Substantia nigra (tissue), 51 donors: ENCODE measurements at places on chromosomes 5 and 9.

DNA sequence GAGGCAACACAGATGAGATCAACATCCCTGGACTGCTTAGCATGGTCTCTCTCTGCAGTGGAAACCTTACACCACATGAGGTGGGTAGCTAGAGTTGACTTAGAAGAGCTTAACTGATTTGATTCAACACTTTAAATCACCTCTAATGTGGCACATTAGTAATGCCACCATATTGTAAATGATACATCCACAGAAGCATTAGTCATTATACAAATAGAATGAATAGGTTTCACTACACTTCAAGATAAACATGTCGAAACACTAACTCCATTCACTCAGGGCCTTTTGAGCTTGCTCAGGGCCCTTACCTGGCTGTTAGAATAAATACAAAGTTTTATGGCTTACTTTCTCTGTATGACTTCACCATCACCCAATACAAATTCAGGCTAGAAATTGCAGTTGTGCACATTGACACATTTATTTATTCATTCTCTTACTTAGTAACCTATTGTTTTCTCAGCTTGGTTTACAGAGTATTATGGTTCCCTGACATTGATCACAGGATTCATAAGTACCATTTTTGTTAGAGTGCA lies 9.3 kb upstream of the SMAD5 start:
- DNase-seq, result no peak

- no peak for DNase-seq
These were observed 9.0 kb downstream of the FXN start for GRCh38 chr9:69044240-69045219.

- no peak for DNase-seq
These were observed 110.7 kb downstream of the CCDC192 start for GRCh38 chr5:127813633-127814587.

GRCh38 chr9:89808076-89808755 lies 203.4 kb downstream of the GADD45G start:
- no peak for DNase-seq

DNA sequence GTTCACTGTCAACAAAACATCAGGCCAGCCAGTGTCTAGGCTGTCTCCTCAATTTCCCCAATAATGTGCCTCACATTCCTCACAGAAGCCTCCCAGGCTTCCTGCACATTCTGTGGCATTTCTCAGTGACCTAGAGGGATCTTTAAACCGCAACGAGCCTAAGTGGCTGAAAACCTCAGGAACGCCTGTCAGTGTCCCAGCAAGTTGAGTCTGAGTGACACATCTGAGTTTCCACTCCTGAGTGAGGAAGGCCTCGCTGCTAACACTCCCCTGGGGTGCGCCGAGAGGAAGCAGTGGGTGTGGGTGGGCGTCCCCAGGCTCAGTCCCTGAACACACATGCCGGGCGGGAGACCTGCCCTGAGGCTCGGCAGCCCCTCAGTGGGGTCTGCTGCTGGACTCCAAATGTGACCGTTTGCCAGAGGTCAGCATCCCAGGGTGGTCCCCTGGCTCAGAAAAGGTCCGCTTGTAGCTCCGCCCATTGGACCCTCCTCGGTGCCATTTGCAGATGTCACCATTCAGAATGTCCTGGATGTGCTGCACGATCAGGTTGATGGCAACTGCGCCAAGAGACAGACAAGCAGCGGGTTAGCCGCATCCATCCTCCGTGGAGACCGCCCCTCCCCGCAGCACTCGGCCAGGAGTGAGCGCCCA lies 6.3 kb downstream of the UCK1 start:
- DNase-seq, result no peak
